ENCODE measurements at places on chromosomes 7 and 10.
A peak's percentile ranks its signal among the peaks of the same experiment; 100 is the strongest.

- no peak for DNase-seq
Measured at GRCh38 chr10:81847675-81848074, 27.3 kb upstream of the NRG3 start.

GRCh38 chr7:112238852-112239610 is 32.5 kb downstream of the ZNF277 start:
- no peak for DNase-seq

DNA sequence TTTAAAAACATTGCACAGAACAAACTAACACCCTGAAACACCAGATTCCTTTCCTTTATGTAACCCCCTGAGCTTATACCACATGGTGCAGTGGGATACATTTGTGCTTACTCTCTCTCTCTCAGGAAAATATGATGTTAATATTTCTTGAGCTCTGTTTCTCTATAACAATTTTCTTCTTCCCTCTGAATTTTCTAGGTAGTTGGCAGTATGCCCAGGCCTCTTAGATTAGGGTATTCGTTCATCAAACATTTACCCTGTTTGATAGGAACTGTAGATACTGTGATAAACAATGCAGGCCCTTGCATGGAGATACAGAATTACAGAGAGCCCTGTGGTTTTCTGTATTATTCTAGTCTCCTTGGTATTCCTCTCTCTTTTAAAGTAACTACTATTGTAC is 567.8 kb downstream of the IPMK start:
- DNase-seq, result no peak

DNA sequence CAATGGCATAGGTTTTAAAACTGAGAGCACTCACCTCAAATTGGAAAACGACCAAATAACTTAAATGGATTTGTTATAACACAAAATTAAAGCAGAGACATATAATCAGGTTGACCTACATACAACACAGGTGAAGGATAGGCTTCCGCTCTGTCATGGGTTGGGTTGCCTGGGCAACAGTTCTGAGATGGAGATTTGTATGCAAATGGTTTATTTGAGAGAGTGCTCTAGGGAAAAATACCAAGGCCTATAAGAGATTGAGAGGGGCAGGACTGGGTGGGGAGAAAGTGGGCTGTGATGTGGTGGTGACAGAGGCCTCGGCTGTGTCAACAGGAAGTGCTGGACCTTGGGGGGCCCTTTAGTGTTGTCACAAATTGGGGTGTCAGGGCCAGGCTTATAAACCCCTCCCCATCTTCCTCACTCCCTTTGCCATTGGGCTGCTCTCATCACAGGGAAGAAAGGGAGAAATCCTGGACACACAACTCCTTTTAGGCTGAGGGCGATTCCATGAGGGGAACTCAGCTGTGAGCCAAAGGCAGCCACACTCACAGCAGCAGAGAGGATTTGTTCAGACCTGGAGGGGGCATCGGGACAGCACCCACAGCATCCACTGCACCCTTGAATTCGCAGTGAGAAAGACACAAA is 105.4 kb upstream of the LYZL1 start:
- DNase-seq, result no peak

DNA sequence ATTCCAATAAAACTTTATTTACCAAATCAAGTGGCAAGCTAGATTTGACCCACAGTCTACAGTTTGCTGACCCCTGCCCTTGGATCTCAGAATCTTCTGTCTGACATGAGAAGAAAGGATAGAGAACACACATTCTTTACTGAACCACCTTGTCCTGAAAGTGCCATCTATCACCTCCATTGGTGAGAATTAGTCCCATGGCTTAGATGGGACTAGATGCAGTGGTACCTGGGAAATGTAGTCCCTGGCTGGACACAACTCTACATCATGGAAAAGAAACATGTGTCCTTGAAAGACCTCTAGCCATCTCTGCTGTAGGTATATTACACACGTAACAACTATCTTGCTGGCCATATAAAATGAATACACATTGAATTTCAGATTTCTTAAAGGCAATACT is 336.2 kb downstream of the LHFPL3 start:
- DNase-seq, result no peak

GRCh38 chr7:112759905-112760304 is 30.3 kb downstream of the TMEM168 start:
- DNase-seq, result no peak

GRCh38 chr7:90879924-90880323 is 283.8 kb downstream of the CDK14 start:
- no peak for DNase-seq

GRCh38 chr7:44713141-44713540 is 35.5 kb upstream of the ZMIZ2 start:
- no peak for DNase-seq

DNA sequence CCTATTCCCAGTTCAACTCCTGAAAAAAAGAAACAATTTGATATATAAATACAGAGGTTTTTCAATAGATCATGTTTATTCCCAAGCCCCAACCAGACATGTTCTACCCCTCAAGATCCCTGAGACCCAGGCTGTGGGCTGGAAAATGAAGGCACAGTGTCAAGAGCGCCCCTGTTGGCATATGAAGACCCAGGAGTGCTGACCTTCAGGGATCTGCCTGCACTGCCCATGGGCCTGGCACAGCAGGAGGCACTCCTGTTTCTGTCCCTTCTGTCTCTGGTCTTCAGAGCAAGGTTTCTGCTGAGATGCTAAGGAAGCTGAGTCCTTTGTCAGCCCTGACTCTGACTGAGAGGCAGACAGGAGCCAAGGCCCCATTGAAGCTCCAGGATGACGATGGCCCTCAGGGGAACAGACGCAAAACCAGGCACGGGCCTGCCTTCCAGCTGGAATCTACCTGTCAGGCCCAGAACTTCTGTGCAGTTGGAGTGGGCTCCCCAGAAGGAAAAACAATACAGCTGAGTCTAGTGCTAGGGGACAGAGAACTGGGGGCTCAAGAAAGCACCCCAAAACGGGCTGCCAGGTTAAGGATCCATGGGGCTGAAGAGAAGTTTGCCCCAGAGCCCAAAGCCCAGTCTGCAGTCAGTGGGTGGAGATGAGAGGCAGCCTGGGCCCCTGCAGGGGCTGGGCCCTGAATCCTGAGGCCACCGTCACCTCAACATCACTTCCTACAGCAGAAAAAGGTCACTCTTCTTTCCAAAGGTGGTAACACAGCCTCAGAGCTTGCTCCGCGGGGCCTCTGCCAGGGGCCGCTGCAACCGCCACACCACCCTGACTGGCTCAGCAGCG is 6.7 kb upstream of the AIFM2 start:
- DNase-seq, result no peak

GRCh38 chr10:46046261-46046660 is at the start of gene MSMB:
MSMB (minus strand) TSS chr10:46046269; CDS start chr10:46046237, 32 bp downstream.
- DNase-seq, result no peak

GRCh38 chr10:114653926-114654325 is 4.1 kb downstream of the ABLIM1 start:
- no peak for DNase-seq

GRCh38 chr7:145875267-145875666 is 241.3 kb upstream of the CNTNAP2 start:
- no peak for DNase-seq

DNA sequence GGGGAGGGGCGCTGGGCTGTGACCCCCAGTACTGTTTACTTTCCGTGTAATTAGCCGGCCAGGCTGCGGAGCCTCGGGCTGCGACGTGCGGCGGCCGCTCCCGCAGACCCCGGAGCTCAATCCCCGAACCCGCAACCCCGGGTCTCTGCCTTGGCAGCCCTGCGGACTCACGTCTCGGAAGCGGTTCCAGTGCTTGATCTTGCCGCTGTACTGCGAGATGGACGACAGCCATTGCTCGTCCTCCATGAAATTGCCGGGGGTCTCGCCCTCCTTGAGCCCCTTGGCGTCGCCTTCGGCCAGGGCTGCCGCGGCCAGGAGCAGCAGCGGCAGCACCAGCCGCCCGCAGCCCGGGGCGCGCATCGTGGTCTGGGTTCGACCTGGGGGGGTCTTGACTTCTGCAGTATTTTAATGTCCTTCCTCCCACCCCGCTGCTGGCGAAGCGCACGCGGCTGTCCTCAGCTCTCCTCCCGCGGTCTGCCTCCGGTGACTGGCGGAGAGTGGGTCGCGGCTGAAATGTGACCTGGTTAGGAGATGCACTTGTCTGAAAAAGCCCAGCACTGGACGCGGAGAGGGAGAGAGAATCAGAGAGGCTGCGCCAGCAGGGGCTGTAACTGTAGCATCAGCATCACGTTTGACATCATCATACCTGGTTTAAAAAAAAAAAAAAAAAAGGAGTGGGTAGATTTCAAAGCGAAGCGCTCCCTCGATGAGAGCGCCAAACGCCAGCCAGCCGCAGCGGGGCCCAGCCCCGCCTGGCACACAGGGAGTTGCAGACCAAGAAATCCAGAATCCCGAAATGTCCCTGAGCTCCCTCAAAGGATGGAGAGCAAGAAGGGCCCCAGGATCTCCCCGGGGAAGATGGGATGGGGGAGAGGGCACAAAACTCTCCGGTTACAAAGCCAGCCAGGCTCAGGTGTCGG is at the start of gene SPOCK2:
SPOCK2 (minus strand) TSS at position 583 of the 920 bp plus-strand sequence; CDS start at position 360, 223 bp downstream.
- DNase-seq, result peak; percentile 42

DNA sequence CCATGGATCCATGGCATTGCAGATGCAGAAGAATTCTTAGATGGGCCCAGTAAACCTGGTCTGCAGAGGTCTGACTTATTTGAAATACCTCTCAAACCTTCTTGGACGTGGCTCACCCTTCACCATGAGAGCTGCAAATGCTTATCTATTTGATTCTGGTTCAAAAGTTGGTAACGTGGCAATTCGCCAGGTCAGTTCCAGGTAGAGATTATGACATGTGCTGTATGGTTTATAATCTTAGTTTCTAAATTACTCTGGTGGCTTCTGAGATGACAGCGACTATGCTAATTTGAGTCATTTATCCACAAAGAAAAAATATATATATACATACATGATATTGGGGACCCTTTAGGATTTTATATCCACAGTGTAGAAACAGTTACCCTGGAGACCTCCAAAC is 68.8 kb downstream of the NRP1 start:
- no peak for DNase-seq

GRCh38 chr10:73858750-73859427 is 15.5 kb downstream of the CAMK2G start:
- no peak for DNase-seq

- DNase-seq, result no peak
Measured at GRCh38 chr10:5719546-5719945, 34.9 kb downstream of the TASOR2 start.

GRCh38 chr10:137606-138005 is 2.4 kb downstream of the ZMYND11 start:
- no peak for DNase-seq

GRCh38 chr7:137547485-137547884 is 204.0 kb upstream of the PTN start:
- no peak for DNase-seq

GRCh38 chr10:22557321-22557720 is 157.1 kb downstream of the PIP4K2A start:
- no peak for DNase-seq

- DNase-seq, result no peak
Measured at GRCh38 chr10:91540733-91541132, 92.1 kb downstream of the PPP1R3C start.

- no peak for DNase-seq
Measured at GRCh38 chr7:87480386-87480785, 4.9 kb upstream of the ABCB4 start.

GRCh38 chr10:104416851-104417250 is 63.2 kb downstream of the CFAP58 start:
- DNase-seq, result no peak

DNA sequence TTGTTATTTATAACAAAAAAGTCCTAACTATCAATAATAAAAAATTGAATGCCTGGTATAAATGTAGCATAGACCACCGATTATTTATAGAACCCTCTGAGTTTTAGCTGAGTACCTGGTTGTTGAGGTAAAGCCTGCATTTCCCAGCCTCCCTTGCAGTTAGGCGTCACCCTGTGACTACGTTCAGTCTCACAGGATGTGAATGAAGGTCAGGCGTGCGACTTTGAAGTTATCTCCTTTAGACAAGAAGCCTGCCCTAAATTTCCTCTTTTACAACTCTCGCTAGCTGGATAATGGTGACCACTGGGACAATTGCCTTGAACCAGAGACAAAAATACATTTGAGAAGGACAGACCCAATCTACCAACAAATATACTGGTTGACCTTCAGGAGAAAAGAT is 67.5 kb upstream of the TES start:
- DNase-seq, result no peak

GRCh38 chr7:74097937-74098614 is 14.5 kb downstream of the LIMK1 start:
- DNase-seq, result no peak

DNA sequence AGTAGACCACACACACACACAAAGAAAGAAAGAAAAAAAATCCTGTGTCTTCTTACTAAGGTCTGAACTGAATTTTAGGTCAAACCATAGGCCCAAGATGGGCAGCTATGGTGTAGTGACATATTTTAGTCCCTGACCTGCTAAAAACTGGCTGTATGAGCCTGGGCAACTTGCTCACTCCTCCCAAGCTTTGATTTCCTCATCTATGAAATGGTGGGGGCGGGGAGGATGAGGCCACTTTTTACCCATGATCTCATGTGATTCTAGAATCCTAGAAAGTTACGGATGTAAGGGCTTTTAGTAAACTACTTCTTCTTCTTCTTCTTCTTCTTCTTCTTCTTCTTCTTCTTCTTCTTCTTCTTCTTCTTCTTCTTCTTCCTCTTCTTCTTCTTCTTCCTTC is 6.1 kb upstream of the CCL24 start:
- DNase-seq, result no peak

DNA sequence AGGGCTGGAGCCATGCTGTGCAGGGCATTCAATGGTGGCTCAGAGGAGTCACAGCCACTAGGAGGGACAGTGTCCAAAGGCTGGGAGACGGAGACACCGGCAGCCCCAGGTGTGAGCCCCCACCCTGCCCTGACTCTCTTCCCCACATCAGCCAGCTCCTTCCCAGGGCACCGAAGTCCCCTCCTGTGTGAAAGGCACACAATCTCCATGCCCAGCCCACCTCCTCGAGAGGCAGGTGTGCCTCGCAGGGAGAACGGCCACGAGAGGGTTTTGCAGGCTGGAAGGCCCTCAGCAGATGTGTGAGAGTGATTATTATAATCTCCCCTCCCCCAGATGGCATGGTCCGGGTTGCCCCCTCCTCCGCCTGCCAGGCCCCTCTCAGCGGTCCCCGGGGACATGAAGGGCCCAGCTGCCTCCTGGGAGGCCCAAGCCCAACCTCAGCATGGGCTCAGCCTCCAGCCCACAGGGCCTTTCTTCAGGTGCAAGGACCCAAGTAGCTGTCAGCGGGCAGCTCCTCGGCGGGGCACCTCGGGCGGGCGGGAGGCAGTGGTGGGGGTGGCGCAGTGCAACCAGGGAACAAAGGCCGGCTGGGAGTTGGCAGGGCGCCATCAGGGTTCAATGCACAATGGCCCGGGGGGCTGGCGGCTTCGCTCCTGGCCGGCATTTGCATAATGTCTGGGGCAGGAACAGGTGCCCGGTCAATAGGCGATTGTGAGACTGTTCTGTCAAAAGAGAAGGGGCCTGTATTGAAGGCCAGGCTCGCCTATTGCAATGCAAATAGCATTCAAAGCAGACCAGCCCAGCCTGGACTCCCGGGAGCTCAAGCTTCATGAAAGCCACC is 155.3 kb upstream of the ZMIZ1 start:
- DNase-seq, result no peak

GRCh38 chr10:62460393-62460792 is 86.2 kb downstream of the ZNF365 start:
- no peak for DNase-seq

GRCh38 chr10:116947841-116948529 is 57.0 kb downstream of the SHTN1 start:
- no peak for DNase-seq

- no peak for DNase-seq
Measured at GRCh38 chr7:159023746-159024145, 120.9 kb downstream of the VIPR2 start.
